GM20000 (cell line): ENCODE measurements at places on chromosomes 1 and 21.

GRCh38 chr1:92804721-92805201, 19.9 kb upstream of the EVI5 start:
- DNase-seq, result peak; percentile 45

- DNase-seq, result no peak
Observed at GRCh38 chr1:46520063-46520911, 30.7 kb downstream of the DMBX1 start.

DNA sequence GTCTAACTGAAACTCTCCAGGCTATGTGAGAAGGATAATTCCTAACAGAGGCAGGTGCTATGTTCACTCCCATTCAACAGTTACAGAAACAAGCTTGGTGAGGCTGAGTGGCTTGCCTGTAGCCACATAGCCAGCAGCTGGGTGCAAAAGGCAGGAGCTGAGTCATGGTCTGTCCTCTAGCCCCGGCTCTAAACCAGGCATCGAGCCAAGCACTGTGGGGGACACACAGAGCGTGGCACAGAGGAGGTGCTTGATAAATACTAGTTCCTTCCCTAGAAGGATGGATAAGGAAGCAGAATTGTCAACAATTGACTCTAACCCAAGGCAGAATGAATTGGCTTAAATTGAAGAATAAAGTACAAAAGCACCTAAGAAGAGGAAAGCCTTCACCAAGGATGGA, 10.4 kb upstream of the KCNA2 start:
- no peak for DNase-seq

DNA sequence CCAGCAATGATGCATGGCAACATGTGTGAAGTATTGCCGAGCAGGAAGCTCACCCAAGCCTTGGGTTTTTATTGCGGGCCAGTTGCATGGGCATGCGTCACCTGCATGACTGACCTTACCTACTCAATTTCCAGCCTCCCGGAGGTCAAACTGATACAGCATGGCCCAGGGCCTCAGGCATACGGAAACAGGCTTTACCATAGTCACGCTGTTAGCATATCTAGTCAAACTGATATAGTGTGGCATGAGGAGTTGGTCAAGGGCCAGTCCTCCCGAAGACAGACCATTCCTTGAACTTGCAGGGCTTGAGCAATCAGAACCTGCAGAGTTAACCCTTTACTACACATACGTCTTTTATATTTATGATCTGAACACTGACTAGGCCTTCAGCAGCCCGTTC, 6.4 kb upstream of the DUSP12 start:
- no peak for DNase-seq

- DNase-seq, result no peak
Observed at GRCh38 chr1:36417931-36418330, 20.2 kb upstream of the LSM10 start.

- DNase-seq, result no peak
Observed at GRCh38 chr1:67897270-67897949, 64.1 kb upstream of the GNG12 start.

GRCh38 chr1:152502496-152503180, 8.0 kb upstream of the LCE5A start:
- DNase-seq, result no peak

DNA sequence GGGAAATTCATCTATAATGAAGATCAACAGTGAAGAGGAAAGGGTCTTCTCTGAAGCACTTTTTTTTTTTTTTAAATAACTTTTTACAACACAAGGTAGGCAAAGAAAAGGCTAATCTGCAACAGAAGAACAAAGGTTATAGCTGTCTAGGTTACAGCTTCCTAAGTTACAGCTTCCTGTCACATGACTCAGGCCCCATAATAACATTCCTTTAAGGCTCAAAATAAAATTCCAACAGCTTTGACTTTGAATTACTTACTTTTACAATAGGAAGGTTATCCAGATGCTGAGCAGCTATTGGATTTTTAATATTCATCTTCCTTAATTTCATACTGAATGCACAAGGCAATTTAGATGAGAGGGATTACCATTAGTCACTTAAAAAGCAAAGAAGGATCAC, 40.4 kb upstream of the TMEM61 start:
- DNase-seq, result no peak

- peak; percentile 63 for DNase-seq
Observed at GRCh38 chr1:43554444-43554992, 23.8 kb downstream of the PTPRF start.

DNA sequence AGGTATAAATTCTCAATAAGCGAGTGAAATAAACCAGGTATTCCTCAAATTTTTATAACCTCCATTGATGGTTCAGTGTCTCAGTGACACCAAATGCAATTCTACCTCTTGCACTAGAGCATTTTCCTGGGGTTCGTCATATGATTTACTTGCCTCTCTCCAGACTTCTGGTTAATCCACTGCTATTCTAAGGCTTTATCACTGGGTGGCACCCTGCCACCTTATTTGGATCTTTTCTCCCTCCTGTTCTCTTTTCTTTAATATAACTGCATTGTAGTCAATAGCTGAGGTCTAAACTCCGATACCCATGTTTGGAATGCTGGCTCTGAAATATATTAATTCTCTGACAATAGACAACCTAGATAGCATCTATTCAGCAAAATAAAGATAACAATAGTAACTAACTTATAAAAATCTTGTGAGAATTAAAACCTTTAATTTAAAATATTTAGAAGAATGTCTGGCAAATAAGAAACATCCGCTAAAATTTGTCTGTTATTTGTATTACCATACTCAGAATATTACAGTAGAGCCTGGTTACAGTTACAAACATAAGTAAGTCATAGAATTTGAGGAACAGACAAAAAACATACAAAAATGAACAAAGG, 436.4 kb downstream of the PLA2G4A start:
- no peak for DNase-seq

GRCh38 chr1:86641318-86641717, 63.1 kb upstream of the SH3GLB1 start:
- no peak for DNase-seq

- DNase-seq, result peak; percentile 39
Observed at GRCh38 chr1:108747171-108747850, 837 bp downstream of the STXBP3 start.

DNA sequence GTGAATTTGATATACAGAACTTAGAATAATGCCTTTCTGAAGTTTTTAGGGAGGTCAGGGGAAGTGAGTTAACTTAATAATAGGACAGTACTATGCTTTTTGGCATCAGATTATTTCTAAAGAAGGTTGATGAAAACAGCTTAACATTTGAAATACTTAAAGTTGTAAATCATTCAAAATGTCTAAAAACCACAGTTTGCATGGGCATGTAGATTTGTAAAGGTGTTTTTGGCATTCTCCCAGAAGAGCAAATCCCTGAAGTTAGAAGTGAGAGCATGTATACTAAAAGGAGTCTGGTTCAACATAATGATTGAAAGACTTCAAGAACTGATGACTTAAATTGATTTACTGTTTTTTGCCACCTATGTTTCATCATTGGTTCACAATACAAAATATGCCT, 6.7 kb downstream of the DR1 start:
- no peak for DNase-seq

GRCh38 chr1:8631163-8631562, 186.3 kb downstream of the RERE start:
- no peak for DNase-seq

GRCh38 chr1:58979677-58980076, 195.8 kb upstream of the JUN start:
- no peak for DNase-seq

DNA sequence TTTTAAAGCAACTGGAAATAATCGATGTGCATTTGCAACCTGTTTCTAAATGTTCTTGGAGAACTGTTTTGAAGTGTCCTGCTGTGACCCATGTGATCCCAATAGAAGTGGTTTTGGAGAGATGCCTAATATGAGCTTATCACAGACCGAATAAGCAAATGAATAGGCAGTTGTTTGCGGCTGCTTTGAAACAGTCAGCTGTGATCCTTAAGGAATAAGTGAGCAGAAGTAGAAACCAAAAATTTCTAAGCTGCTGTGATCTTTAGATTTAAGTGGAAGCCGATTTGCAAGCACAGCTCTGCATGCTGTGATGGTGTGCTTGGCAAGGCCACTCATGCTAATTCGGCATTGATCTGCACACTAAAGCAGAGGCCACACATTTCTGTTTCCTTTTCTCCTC, 329.5 kb upstream of the DUSP10 start:
- DNase-seq, result no peak

- DNase-seq, result no peak
Observed at GRCh38 chr1:59685101-59685500, 129.6 kb upstream of the HOOK1 start.

- DNase-seq, result no peak
Observed at GRCh38 chr1:33819913-33820311, 44.0 kb upstream of the HMGB4 start.

GRCh38 chr1:111172463-111172862, 28.0 kb downstream of the DENND2D start:
- DNase-seq, result no peak

GRCh38 chr1:172427191-172427590, 6.7 kb downstream of the C1orf105 start:
- DNase-seq, result no peak

DNA sequence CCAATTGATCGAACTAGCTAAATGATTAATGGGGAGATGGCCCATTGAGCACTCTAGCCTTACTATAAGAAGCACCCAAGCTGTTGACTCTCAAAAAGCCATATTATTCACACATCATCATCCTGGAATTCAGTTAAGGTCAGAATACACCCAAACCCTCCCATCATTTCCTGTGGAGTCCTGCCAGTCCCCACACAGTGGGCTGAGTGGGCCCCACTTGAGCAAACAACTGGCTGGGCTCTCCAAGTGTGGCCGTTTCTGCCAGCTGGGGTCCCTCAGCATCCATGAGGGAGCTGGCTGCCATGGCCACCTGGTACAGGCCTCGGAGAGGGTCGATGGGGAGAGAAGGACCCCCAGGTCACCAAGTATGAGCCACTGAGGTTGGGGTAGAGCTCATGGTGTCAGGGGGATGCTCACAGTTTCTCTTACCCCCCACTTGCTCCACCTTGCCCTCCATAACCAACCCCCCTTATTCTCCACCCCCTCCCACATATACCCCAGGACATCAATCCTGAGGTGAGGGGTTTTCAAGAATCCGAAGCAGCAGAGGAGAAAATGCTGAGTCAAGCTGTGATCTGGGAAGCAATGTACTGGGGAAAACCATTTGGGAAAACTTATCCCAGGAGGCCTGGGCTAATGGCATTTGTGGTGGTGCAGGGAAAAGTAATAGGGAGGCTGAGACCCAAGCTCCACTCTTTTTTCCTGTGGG, 60.3 kb downstream of the UBE2T start:
- no peak for DNase-seq

- DNase-seq, result no peak
Observed at GRCh38 chr1:66927528-66927927, 2.7 kb downstream of the MIER1 start.

- DNase-seq, result no peak
Observed at GRCh38 chr1:119097380-119097779, 43.1 kb downstream of the WARS2 start.
